ENCODE measurements at places on chromosomes 5 and 9.

- DNase-seq = no peak
Measured at GRCh38 chr5:2981035-2981434, 229.6 kb upstream of the IRX2 start.

GRCh38 chr5:167458412-167458811 lies 833.0 kb upstream of the WWC1 start:
- no peak for DNase-seq

- no peak for DNase-seq
Measured at GRCh38 chr9:127644943-127645342, 32.9 kb downstream of the STXBP1 start.

DNA sequence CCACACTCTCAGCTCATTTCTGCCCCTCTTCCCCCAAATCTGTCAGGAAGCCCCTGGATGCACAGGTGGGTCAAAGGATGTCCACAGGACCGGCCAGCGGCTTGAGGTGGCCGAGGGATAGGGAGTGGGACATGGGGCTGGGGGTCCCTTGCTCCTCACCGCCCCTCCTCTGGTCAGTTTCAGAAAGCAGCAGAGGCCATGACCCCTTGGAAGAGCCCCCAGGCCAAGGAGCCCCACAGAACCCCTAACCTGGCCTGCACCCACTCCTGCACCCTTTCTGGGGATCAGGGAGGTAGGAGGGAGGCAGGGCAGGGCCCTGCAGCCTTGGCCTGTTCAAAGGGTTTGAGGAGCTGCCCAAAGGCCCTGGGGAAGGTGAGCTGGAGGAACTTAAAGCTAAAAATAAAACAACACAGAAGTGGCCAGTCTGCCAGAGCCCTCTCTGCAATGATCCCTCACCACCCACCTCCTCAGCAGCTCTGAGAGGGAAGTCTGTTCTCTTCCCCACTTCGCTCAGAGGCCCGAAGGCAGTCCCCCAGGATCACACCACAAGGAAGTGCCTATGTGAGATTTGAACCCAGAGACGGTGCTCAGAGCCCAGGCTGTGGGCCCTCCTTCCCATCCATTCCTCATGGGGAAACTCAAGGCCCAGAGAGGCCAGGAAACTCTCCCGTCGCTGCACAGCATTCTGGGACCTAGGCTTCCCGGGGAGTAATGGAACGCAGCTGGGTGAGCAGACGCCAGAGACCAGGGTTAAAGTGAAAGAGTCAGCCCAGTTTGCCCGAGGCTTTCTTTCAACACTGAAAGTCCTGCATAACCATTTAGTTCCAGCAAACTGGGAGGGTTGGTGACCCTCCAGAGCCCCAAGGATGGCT lies 910 bp downstream of the ENG start:
- no peak for DNase-seq

DNA sequence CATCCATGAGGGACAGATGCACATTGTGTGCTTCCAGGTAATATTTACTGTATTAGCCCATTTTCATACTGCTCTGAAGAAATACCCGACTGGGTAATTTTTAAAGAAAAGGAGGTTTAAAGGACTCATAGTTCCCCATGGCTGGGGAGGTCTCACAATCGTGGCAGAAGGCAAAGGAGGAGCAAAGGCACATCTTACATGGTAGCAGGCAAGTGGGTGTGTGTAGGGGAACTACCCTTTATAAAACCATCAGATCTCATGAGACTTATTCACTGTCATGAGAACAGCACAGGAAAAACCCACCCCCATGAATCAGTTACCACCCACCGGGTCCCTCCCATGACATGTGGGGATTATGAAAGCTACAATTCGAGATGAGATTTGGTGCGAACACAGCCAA lies 148.8 kb upstream of the FBXL17 start:
- no peak for DNase-seq

- no peak for DNase-seq
Measured at GRCh38 chr5:143311955-143312354, 91.5 kb downstream of the NR3C1 start.

- DNase-seq = no peak
Measured at GRCh38 chr9:110801426-110801825, 132.8 kb downstream of the MUSK start.

DNA sequence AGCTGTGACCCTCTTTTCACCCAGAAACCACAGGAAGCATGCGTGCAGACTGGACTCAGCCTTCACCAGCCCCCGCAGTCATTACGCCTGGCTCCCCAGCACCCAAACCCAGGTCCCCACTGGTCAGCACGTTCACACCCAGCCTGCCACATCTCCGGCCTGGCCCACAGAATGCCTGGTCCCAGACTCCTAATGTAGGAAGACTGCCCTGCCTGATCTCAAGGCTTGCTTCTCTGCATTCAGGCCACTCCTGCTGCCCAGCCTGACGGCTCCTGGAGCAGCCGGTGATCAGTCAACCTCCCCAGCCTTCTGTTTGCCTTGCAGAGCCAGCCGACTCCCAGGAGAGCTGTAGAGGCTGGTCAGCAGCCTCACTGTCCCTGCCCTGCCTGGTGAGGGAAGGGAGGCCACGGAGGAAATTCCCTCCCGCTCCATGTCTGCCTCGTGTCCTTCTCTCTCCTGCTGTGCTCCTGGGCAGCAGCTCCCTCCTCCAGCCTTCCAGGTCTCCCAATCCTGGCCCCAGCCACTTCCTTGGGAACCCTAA lies 25.4 kb downstream of the ADAMTS2 start:
- DNase-seq = no peak

DNA sequence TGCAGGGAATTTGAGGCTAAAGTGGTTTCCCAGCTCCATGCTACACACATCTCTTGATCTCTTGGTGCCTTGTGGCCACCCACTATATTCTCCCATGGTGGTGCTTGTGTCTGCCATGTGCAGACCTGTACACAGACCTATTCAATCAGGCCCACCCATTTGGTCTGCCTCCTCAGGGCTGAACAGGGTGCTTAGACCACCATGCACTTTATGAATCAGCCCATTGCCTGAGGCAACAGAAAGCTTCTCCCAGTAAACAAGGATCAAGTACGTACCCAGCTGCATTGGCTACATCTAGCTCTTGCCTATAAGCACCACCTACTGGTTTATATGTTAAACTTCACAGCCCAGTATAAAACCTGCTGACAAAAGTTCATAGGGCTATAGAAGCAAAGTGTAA lies 664.3 kb upstream of the EDIL3 start:
- no peak for DNase-seq

DNA sequence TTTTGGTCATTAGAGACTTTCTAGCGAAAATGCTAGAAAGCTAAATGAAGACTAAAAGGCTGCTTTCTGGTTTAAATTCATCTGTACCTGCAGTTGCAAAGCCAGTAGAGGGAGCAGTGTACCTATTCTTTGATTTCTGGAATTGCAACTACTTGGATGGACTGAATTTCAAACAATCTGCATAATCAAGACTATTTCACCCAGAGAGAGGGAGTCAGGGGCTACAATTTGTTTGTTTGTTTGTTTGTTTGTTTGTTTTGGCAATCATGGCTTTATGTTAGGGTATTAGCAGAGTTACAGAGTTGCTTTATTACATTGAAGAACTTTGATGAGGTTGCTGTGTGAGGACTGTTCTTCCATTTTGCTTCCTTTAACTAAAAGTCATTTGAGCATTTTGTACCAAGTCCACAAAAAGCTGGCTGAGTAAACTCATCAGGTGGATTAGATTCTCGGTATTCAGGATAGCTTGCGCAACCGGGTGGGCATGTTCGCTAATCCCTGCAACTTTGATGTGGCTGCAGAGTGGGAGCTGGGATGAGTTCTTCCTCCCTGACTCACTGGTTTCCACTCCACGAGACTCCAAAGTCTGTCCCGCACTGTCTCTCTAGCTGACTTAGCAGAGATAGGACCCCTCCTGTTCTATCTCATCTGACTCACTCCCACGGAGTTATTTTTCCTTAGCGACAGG lies 80.0 kb upstream of the TUT7 start:
- DNase-seq = no peak

GRCh38 chr9:3887221-3887653 lies 361.4 kb upstream of the RFX3 start:
- no peak for DNase-seq

- no peak for DNase-seq
Measured at GRCh38 chr5:159911349-159911748, 4.9 kb upstream of the ADRA1B start.

GRCh38 chr5:81965524-81965923 lies 6.3 kb upstream of the ATG10 start:
- no peak for DNase-seq

DNA sequence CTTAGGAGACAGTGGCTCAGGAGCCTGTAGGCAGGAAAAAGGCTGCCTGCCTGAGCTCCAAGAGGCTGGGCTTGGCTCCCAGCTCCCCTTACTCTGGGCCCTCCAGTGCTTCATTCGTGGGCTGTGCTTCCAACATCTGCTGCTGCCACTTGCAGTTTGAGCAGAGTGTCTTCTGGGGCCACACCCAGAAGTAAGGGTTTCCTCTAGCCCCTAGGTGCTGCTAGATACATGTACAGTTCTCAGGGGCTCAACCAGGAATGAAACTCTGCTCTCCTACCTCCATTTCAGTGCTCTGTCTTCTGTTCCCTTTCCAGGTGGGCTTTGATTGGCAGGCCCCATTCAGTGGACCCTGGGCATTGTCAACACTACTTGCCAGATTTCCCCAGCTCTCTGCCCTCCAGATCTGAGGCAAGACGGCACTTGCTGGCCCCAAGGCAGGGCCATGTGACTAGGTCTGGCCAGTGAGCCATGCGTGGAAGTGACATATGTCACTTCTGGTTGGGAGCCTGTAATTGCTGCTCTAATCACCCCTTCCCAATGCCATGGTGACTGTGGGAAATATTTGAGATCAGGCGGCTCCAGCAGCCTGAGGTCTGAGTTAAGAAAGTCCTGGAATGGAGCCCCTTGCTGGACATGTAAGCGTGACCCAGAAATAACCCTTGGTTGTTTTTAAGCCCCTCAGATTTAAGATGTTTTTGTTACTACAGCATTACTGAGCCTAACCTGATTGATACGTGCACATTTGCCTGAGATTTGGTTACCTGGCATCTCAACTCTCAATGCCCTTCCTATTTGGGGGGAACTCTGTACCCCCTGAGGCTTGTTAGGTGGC lies 9.4 kb upstream of the BOD1 start:
- no peak for DNase-seq

DNA sequence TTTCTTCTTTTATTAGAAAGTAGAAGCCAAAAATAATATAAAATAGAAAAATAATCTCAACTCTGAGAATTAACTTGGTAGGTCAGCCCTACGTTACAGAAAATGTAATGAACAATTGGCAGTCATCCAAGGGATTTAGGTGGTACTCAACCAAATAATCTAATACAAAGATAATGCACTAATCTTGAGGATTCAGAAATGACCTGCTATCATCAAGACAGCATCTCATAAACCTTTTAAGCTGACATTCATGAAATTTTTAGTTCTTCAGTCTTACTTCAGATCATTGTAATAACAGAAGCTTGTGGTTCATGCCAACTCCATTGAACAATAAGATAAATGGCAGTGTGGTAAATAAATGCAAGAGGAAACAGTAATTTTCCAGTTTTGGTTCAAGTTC lies 1058.0 kb downstream of the MAT2B start:
- DNase-seq = no peak

DNA sequence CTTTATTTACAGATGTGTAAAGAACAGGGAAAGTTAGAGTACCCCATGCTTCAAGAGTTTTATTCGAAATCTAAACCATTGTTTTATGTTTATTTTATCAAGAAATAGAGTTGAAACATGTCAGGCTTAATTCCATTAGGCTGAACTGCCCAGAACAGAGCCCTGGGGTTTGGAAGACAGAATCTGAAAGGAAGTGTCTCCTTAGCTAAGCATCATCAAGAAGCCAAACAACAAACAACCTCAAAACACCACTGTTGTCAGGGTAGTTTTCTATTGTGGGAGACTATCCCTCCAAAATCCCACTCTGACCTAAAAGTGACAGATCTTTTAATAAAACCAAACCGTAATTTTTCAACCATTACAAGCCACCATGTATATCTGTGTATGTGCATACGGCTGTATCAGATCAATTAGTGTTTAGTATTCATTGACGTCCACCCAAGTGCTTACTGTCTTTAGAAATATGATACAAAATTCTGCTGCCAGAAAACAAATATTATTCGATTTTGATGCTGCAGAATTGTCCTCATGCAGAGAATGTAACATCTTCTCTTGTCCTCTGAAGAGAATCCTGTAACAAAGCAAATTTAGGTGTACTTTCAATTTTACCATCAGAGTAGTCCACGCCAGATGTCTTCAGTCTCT lies 271.9 kb upstream of the TMEM161B start:
- DNase-seq = no peak

DNA sequence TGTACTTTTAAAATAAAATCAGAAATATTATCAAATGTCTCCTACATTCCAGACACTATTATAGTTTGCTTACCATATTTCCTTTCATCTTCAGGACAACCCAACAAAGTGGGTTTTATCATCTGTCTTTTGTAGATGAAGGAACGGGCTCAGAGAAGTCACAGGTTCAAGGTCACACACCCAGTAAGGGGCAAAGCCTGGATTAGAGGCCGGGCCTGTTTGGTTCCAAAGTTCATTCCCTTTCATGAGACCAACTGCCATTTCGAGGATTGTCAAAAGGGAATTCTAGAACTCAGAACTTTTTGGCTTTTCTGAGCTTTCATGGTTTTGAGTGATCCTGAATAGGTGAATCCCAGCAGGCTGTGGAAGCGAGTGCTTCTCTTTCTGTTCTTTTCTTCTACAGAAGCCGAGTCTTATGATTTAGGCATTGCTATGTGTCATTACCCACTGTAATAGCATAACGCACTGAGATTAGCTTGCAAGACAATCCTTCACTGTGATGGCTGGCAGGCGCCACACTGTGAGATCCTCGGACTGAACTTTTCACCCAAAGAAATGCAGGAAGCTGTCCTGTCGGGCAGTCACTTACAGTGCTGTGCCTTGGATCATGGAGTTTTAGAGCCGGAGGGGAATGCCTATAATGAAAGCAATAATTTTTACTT lies 43.8 kb upstream of the ANKH start:
- no peak for DNase-seq

DNA sequence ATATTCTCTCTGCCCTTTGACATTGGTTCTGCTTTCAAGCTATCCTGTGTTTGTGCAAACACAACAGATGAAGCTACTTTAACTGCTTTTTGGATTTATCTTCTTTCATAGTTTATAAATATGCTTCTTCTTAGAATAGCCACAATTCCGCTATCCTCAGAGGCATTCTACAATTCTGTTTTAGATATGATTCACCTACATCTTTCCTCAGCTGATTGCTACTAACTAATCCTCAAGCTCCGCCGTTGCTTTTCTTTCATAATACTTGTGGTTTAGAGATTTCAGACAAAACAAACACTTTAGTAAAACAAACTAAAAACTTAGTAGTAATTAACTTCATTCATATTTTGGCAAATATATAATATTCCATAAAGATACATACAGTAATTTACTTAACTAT lies 52.5 kb downstream of the ECPAS start:
- DNase-seq = no peak

GRCh38 chr5:8478326-8478725 lies 609.4 kb downstream of the MTRR start:
- DNase-seq = no peak

GRCh38 chr5:140005145-140005591 lies 37.9 kb downstream of the NRG2 start:
- DNase-seq = no peak
